ENCODE measurements at places on chromosomes 6 and 20. TPM values are rescaled to one million over a fixed set of nuclear protein-coding genes. Genes with fewer than 3 reads are reported as not detected.

The SMLR1 gene
- total RNA-seq = not detected

The VGLL2 gene
- total RNA-seq = not detected

The DEFB132 gene
- total RNA-seq = not detected

The ANKRD66 gene
- not detected for total RNA-seq

The DDO gene
- 13.7 TPM for total RNA-seq

DNA sequence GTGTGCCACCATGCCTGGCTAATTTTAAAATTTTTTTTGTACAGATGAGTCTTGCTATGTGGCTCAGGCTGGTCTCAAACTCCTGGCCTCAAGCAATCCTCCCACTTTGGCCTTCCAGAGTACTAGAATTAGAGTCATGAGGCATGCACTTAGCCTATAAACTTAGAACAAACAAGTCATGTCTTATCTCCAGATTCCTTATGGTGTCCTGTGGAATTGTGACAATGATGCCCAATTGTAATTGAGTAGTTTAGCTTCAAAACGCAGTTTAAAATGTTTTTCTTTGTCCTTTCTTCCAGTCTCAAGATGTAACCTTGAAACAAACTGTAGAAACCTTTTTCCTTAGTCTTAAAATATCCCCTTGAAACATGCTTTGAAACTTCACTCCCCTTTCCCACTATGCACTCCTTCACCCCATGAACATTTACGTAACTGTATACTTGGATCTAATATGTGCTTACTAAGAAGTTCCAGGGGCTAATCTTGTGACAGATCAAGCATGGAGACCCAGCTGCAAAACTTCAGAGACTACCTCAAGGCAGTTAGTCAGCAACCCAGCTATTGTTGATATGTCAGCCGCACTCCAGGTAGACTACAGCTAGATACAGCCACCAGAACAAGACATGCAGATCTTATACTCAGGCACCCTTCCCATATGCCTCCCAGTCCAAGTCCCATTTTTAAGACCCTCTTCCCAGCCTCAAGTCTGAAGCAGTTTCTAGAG is 46.2 kb downstream of the MAN1A1 start:
- no peaks in the 10 kb centered on the region for H3K36me3 ChIP-seq
- H3K4me1 ChIP-seq = no peaks in the 10 kb centered on the region
- no peaks in the 10 kb centered on the region for H3K27me3 ChIP-seq
- H3K27ac ChIP-seq = no peak overlapping the region
- no peak overlapping the region for H3K4me3 ChIP-seq
- DNase-seq = no peak

DNA sequence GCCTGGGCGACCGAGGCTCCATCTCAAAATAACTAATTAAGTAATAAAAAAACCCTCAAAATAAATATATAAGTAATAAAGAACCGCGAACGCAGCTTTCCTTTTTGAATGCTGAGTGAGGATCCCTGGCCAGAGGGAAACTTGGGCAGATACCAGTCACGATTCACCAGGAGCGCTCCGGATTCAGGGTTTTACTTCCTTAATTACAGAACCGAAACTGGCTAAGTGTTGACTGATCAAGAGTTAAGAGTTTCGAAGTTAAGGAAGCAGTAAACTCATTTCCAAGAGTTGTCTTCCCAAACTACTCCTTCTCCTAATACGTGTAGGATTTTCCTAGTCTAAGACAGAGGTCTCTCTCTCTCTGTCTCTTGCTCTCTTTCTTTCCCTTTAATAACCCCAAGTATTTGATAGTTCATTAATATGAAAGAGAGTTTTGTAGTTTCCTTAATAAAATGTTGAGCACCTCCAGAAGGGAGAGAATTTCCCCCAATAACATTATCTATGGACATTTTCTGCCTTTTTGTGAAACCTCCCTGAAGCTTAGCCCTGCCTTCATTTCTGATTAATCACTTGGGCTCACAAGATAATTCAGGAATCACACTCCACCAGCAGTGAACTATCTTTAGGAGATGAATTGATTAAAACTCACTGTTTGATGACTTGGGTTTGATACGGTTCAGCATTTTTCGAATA is 61.4 kb upstream of the ZNF217 start:
- DNase-seq = no peak
- H3K27me3 ChIP-seq = no peaks in the 10 kb centered on the region
- H3K36me3 ChIP-seq = no peaks in the 10 kb centered on the region
- no peak overlapping the region for H3K4me3 ChIP-seq
- H3K27ac ChIP-seq = peak overlapping the region; percentile 39

All from right atrium auricular region (tissue), 2 donors.